ENCODE measurements at places on chromosomes 16 and 17. TPM values are rescaled to one million over a fixed set of nuclear protein-coding genes. Genes with fewer than 3 reads are reported as not detected.

DNA sequence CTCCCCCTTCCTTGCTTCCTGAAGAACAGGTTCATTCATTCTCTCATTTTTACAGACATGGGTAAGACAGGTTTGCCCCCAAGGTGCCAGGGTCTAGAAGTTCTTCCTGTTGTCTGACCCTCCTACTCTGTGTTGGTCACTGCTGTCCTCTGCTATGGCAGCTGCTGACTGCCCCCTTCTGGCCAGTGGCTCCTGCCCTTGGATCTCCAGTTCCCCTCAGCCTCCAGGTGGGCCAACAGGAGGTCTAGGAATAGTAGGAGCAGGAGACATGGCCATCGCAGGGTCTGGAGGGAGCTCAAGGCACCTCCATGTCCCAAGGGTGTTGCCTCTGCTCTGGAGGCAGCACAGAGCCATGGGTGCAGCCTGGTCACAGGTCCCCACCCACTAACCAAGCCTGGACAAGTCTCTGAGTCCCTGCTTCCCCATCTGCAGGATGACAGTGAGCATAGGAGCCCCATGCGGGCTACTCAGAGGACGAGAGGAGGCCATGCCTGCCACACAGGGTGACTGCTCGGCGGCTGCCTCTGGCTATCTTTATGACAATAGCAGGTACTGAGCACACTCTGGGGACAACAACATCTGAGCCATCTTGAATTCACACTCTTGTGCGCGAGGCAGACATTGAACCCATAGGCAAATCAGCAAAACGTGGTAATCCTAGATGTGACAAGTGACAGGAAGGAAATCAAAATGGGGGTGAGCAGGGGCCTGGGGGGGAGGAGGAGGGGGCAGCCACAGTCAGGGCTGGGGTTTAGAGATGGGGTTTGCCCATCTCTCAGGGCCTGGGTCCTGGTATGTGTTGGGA is 27.0 kb upstream of the NXPH3 start:
- no peak overlapping the region for H3K4me3 ChIP-seq
- no peak overlapping the region for H3K27ac ChIP-seq
- no peaks in the 10 kb centered on the region for H3K27me3 ChIP-seq

DNA sequence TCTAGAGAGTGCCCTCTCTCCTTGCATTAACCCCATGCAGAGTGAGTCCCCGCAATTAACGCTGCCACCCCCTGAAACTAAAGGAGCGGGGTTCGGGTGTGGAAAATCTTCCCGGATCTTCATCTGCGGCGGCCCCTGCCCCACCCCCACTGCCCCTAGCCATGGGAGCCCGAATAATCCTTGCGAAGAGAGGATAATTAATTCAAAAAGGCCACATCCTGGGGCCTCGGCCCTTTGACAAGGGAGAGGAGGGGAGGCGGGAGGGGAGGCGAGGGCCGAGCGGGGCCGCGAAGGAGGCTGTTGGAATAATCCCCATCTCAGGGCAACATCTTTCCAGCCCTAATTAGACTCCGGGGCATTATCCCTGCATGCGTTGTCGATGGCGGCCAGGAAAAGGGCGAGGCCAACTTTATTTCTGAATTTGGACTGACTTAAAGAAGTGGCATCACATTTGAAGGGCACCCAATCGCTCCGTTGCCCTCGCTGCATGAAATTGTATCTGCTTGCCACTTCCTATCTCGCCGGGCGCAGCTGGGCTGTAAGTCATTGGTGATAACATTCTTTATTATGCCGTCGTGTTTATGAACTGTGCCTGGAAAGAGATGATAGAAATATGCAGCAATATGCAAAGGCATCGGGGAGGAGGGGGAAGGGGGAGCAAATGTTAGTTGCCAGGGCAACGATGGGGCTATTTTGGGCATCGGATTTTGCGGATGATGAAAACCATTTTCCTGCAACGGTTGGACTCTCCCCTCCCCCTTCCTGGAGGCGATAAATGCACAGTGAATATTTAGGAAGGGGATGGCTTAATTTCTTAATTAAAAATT is 387.1 kb upstream of the TNRC6C start:
- no peaks in the 10 kb centered on the region for H3K36me3 ChIP-seq
- DNase-seq: no peak
- H3K27ac ChIP-seq: no peak overlapping the region
- no peaks in the 10 kb centered on the region for H3K27me3 ChIP-seq

DNA sequence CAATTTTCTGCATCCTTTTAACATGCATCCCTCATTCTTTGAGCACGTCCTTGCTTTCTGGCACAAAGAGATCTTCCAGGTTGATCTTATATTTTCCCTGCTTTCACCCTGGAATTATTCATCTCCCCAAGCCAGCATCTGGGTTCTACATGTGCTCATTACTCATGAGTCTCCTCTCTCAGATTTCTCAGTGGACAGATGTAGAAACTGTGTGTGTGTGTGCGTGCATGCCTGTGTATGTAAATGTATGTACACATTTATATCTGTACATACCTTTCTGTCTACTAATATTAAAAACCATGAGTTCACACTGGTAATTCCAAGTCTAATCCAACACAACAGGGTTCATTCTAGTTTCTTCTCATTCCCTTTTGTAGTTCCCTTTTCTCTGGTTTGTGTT is 41.9 kb upstream of the NSRP1 start:
- H3K4me3 ChIP-seq: no peak overlapping the region
- H3K4me1 ChIP-seq: no peaks in the 10 kb centered on the region
- no peaks in the 10 kb centered on the region for H3K27me3 ChIP-seq
- no peaks in the 10 kb centered on the region for H3K36me3 ChIP-seq

GRCh38 chr17:74290340-74290739 is 16.3 kb downstream of the DNAI2 start:
- H3K36me3 ChIP-seq: no peaks in the 10 kb centered on the region
- H3K27ac ChIP-seq: no peak overlapping the region
- H3K4me1 ChIP-seq: no peaks in the 10 kb centered on the region

- no peaks in the 10 kb centered on the region for H3K27me3 ChIP-seq
- DNase-seq: no peak
- no peaks in the 10 kb centered on the region for H3K4me1 ChIP-seq
- no peak overlapping the region for H3K4me3 ChIP-seq
Measured at GRCh38 chr16:72355561-72355960, 183.6 kb upstream of the PMFBP1 start.

GRCh38 chr16:67026570-67026969 is 2.4 kb upstream of the CBFB start:
- peaks cover 11% of the 10 kb centered on the region for H3K4me1 ChIP-seq
- no peak overlapping the region for H3K4me3 ChIP-seq
- DNase-seq: no peak
- no peaks in the 10 kb centered on the region for H3K27me3 ChIP-seq
- no peaks in the 10 kb centered on the region for H3K36me3 ChIP-seq

GRCh38 chr17:40099619-40100418 is 570 bp downstream of the NR1D1 start:
- peak overlapping the region; percentile 96 for H3K4me3 ChIP-seq
- H3K36me3 ChIP-seq: peaks cover 26% of the 10 kb centered on the region
- peak; percentile 8 for DNase-seq
- peak overlapping the region; percentile 99 for H3K27ac ChIP-seq

GRCh38 chr17:3318336-3318735 is 20.2 kb upstream of the OR3A1 start:
- H3K4me3 ChIP-seq: no peak overlapping the region
- H3K36me3 ChIP-seq: no peaks in the 10 kb centered on the region
- H3K4me1 ChIP-seq: no peaks in the 10 kb centered on the region
- H3K27me3 ChIP-seq: no peaks in the 10 kb centered on the region
- H3K27ac ChIP-seq: no peak overlapping the region

DNA sequence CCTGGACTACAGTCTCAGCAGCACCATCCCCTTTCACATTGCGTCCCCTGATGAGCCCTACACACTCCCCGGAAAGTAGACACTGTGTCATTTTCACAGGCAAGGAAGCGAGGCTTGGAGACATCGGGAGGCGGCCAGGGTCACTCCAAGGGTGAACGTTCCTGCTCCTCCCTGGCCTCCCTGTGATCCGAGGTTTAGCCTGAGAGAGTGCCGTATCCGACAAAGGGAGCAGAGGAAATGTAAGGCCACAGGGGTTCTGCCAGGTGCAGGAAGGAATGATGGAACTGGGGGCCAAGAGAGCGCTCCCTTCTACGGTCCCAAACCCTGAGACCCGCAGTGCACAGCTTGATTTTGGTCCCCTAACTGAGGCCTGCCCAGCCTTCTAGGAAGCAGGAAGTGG is 8.0 kb upstream of the PIK3R6 start:
- no peaks in the 10 kb centered on the region for H3K36me3 ChIP-seq
- peaks cover 11% of the 10 kb centered on the region for H3K27me3 ChIP-seq
- H3K4me1 ChIP-seq: no peaks in the 10 kb centered on the region

GRCh38 chr16:46961373-46962353 is 11.8 kb downstream of the DNAJA2 start:
- H3K27me3 ChIP-seq: no peaks in the 10 kb centered on the region
- no peak overlapping the region for H3K27ac ChIP-seq

DNA sequence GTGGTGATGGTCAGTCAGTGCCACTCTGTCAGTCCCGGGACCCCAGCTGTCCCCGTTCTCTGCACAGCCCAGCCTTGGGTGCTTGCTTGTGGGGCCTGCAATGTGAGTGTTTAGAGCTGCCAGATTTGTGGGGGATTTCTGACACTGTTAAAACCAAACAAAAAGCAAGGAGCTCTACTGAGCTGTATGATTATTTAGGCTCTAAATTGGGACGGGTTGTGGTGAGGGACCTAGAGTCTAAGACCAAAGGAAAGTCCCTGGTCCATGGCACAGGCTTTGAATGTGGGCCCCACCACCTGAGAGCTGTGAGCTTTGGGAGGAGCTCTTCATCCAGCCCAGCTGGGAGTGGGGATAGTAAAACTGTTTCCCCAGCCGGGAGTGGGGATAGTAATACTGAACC is 63.3 kb downstream of the KSR1 start:
- no peaks in the 10 kb centered on the region for H3K4me1 ChIP-seq
- no peak for DNase-seq
- H3K4me3 ChIP-seq: no peak overlapping the region
- no peaks in the 10 kb centered on the region for H3K36me3 ChIP-seq

GRCh38 chr17:76492123-76492988 is 8.9 kb downstream of the RHBDF2 start:
- no peaks in the 10 kb centered on the region for H3K4me1 ChIP-seq
- H3K27me3 ChIP-seq: no peaks in the 10 kb centered on the region
- H3K36me3 ChIP-seq: no peaks in the 10 kb centered on the region
- peak overlapping the region; percentile 20 for H3K27ac ChIP-seq
- no peak for DNase-seq

GRCh38 chr17:73541561-73541981 is 102.7 kb downstream of the SDK2 start:
- no peak for DNase-seq
- peaks cover 15% of the 10 kb centered on the region for H3K4me1 ChIP-seq

DNA sequence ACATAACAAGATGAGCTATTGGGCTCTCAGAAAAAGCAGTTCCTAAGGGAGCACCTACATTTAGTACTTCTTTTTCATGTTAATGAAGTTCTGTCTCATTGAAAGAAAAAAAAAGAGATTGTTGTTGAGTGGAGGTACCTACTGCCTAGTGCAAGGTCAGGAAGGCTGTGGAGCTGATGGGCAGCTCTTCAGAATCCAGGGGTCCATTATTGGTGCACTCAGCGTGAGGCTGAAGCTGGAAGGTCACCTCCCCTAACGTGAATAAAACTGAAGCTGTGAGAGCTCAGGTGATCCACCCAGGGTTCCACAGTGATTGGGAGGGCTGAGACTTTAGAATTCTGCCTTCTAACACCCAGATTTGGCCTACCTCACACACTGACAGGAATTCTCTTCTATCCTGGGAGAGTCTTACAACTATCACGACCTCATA is 153.9 kb upstream of the TBX2 start:
- H3K4me3 ChIP-seq: no peak overlapping the region
- peaks cover 26% of the 10 kb centered on the region for H3K4me1 ChIP-seq
- H3K27ac ChIP-seq: no peak overlapping the region
- H3K27me3 ChIP-seq: no peaks in the 10 kb centered on the region
- H3K36me3 ChIP-seq: no peaks in the 10 kb centered on the region
- DNase-seq: no peak

DNA sequence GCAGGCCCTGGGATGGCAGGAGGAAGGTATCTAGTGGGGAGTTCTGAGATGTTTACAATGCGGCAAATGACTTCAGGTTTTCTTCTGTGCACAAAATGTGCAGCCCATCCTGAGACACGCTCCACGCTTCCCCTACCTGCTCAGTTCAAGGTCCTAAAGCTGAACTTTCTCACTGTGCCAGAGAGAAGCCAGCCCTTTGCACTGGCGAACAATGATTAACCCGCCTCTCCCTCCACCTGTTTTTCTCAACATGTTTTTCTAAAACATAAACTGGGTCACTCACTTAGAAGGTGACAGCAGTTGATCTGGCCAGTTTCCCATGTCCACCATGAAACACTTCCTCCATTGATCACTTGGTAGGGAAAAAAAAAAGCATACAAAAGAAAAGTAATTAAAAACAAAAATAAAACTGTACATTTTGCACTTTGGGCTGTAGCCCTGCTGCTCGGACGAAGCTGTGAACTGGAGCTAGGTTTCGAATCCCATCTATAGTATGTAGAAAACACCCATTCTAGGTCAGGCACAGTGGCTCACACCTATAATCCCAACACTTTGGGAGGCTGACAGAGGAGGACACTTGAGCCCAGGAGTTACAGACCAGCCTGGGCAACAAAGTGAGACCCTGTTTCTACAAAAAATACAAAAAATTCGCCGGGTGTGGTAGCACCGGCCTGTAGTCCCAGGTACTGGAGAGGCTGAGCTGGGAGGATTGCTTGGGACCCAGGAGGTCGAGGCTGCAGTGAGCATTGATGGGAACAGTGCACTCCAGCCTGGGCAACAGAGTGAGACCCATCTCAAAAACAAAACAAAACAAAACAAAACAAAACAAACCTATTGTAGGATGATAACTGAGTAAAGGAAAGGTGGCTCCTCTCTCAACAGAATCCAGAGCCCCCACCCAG is 6.1 kb upstream of the G6PC1 start:
- DNase-seq: no peak
- no peaks in the 10 kb centered on the region for H3K27me3 ChIP-seq
- no peaks in the 10 kb centered on the region for H3K36me3 ChIP-seq
- H3K4me3 ChIP-seq: no peak overlapping the region

GRCh38 chr17:39002991-39003715 is 36.0 kb upstream of the FBXO47 start:
- H3K27me3 ChIP-seq: no peaks in the 10 kb centered on the region
- peak; percentile 87 for DNase-seq
- H3K27ac ChIP-seq: peak overlapping the region; percentile 75

DNA sequence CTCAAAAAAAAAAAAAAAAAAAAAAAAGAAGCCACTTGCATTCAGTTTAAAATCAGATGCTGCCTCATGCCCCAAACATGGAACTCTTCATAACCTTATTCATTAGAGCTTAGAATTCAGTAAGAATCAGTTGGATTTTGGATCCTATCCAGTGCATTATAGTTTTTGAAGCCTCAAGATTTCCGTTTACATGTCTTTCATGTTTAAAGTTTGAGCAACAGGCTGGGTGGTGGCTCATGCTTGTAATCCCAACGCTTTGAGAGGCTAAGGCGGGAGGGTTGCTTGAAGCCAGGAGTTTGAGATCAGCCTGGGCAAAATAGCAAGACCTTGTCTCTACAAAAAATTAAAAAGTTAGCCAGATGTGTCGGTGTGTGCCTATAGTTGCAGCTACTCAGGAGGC is 55.0 kb downstream of the SNTB2 start:
- no peaks in the 10 kb centered on the region for H3K36me3 ChIP-seq
- no peak overlapping the region for H3K27ac ChIP-seq
- no peaks in the 10 kb centered on the region for H3K4me1 ChIP-seq
- no peak overlapping the region for H3K4me3 ChIP-seq
- H3K27me3 ChIP-seq: no peaks in the 10 kb centered on the region

GRCh38 chr16:50261707-50262235 is 4.6 kb upstream of the ADCY7 start:
- no peak for DNase-seq
- no peak overlapping the region for H3K27ac ChIP-seq
- no peak overlapping the region for H3K4me3 ChIP-seq
- no peaks in the 10 kb centered on the region for H3K27me3 ChIP-seq

SPN gene
- total RNA-seq: 1.3 TPM

PRSS22 gene
- not detected for total RNA-seq

NT5M gene
- 11.2 TPM for total RNA-seq

ZFHX3 gene
- 36.3 TPM for total RNA-seq
